RCC 7860 (cell line): ENCODE measurements at places on chromosomes 13 and 19.

- DNase-seq = no peak
Measured at GRCh38 chr19:18397242-18398202, at the start of gene LRRC25. Gene LRRC25 (minus strand): TSS chr19:18397622. CDS start chr19:18396963, 659 bp downstream.

DNA sequence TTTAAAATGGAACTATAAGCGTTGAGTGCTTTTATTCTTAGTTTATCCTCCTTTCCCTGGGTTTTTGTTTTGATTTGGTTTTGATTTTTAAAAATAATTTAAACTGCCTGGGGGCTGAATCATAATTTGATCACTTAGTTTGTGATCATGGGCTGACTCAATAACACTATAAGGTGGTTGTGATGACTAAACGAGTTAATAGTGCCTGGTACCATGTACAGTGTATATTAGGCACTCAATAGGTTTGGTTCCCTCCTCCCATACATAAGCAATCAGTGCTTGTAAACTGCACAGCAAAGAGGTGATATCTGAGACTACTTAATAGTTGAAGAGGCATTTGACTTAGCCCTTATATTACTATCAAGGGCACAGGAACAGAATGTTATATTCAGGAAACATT is 200.9 kb upstream of the RFC3 start:
- DNase-seq = no peak

DNA sequence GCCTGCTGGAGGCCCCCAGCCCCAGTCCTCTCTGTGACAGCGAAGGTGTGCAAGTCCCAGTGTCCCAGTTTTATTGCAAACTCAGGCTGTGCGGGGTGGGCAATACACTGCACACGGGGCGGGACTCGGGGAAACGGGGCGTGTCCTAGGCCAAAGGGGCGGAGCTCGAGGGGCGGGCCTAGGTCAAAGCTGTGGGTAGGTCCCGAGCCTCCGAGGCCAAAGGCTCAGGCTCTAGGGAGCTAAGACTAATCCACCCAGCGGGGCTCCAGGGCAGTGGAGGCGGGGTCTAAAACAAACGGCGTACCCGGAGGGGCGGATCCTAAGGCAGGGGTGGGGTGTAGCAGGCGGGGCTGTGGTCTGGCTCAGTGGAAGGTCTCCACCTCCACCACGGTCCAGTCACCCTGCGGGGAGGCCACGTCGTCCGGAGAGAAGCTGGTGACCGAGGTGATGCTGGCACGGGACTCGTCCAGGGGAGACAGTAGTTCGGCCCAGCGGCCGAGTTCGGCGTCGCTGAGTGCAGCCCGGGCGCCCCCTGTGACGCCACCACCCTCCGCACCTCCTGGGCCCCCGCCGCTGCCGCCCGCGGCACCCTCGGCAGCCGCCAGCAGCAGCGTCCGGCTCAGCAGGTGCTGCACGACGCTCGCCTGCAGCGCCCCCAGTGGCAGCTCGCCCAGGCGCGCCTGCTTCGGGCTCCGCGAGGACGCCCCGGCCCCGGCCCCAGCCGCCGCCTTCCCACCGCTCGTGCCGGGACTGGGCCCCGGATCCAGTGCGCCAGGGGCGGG is 5.3 kb downstream of the PRR36 start:
- DNase-seq = peak; percentile 61

DNA sequence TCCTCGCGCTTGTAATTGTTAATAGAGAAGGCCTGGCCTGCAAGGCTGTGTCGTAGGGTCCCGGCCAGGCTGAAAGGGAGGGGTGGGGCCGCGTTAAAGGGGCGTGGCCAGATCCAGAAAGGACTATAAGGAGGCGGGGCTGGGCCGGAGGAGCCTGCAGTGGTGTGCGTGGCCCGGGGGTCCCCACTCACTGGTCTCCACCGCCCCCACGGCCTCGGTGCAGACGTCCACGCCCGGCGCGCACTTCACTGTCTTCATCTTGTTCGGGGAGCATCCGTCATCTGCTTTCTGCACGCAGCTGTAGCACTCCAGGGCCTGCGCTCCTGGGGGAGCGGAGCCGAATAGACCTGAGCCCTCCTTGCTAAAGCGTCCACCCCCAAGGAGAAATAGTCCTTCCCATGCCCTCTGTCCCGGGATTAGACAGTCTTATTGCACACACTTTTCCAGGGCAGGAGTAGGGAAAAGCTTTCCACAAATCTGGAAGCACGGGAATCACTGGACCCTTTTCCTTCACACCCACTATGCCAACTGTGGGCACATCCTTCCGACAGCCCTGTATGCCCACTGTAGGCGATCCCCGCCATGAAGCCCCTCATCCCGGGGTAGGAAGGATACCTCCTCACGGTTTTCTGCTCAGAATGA is 1.2 kb downstream of the LYPD3 start:
- no peak for DNase-seq

DNA sequence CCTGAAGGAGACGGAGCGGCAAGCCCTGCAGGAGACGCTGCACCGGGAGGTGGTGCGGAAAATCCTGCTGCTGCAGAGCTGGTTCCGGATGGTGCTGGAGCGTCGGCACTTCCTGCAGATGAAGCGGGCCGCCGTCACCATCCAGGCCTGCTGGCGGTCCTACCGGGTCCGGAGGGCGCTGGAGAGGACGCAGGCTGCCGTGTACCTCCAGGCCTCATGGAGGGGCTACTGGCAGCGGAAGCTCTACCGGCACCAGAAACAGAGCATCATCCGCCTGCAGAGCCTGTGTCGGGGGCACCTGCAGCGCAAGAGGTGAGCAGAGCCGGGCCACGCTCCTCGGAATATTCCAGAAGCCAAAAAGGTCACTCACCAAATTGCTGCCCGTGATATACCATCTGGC is 22.4 kb upstream of the USE1 start:
- no peak for DNase-seq

DNA sequence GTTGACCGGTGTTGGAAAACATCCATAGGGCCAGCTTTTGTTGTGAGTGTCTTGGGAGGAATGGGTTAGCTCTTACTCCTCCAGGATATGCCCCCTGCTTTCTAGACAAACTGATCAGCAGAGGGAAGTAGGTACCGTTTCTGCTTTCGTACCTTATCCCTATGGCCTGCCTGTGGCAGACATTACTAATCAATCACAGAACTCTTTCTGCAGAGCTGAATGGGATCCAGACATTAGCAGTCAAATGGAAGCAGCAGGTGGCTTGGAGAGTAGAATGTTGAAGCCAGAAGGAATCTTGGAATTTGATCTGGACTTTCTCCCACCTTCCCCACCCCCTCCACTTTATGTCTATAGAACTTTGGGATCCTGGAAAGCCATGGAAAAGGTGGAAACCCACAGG is 17.1 kb downstream of the NWD1 start:
- DNase-seq = no peak

GRCh38 chr19:45897261-45897812 is 5.1 kb downstream of the MYPOP start:
- DNase-seq = no peak

DNA sequence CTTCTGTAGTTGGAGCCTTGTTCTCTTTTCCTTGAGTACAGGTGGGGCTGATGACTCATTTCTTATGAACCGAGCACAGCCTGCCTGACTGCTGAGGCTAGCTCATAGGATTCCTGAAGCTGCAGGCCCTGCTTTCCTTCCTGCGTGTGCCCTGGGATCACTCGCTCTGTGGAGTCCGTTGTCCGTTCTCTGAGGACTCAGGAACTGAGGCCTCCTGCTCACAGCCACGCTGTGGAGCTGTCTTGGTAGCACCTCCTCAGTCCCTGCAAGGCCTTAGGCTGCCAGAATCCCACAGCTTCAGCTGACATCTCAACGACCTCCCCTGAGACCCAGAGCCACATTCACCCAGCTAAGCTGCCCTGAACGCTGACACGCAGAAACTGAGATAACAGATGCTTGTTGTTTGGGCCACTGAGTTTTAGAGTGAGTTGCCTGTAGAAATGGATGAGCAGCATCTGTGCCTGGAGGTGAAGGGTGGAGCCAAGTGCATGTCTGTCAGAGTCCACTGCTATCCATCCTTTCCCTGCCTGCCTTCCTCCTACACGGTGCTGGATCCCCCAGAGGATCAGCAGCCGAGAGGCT is 72.9 kb downstream of the ARHGEF7 start:
- no peak for DNase-seq

DNA sequence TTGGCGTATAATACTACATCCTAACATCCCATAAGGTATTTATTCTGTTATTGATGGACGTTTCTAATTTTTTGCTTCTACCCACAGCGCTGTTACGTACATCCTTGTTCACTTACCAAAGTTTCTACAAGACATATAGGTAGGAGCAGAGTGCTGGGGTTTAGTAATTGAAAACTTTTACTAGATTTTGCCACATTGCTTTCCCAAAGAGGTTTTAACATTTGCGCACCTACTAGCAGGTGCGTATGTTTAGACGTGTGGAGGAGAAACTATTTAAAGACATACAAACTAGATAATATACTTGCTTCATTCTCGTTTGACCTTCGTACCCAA is 559 bp upstream of the RPL21 start:
- no peak for DNase-seq

- DNase-seq = no peak
Measured at GRCh38 chr13:114096031-114096485, 36.4 kb downstream of the RASA3 start.

DNA sequence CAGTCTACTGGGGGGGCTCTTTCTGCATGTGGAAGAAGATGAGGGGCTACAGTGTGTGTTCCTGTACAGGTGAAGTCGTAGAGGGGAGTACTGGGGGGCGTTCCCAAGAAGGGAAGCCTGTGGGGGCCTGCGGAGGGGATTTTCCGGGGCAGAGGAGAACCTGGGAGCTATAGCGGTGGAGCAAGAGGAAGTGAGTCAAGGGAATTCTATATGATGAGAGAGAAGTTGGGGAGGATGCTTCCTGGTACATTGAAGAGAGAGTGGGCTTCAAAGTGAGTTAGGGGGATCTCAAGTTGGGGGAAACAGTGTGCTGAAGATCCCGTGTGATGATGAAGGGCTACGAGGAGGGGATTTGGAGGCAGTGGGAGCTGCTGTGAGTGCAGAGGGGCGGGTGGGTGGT is 1.9 kb upstream of the CACNG8 start:
- no peak for DNase-seq

GRCh38 chr13:111914241-111915103 is 152.5 kb upstream of the SOX1 start:
- no peak for DNase-seq

DNA sequence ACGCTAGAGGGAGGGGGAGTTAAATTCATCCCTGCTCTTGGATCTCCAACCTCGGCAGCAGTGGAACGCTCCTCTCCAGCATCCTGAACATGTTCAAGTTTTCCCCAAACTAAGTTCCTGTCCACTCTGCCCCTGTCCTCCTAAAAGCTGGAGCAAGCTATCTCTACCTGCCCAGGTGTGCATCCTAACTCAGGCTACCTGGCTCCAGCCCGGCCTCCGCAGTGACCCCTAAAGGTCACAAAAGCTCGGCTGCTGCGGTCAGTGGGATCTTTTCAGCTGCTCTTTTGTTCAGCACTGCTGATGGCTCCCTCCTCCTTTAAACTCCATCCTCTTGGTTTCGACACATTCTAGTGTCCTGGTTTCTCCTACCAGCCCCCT is 1.4 kb downstream of the DCUN1D2 start:
- DNase-seq = no peak

DNA sequence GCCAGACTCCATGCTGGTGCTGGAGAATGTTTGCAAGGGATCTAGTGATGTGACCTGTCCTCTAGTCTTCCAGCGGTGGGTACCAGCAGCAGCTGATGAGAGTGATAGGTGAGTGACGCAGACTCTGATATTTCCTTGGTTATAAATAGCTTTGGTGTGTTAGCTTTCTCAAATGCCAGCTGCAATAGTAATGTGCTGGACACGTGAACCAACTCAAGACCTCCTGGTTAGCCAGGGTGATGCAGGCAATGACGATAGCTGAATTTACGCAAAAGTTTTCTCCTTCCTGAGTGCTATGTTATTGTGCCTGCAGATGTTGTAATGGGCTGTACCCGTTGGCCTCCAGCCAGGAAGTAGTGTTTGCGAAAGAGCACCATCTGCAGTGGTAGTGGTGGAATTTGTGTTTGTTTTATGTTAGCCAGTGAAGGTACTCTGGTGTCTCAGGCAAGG is 129.5 kb downstream of the CYSLTR2 start:
- DNase-seq = no peak

- DNase-seq = no peak
Measured at GRCh38 chr13:77389625-77390000, 62.7 kb upstream of the MYCBP2 start.

- DNase-seq = no peak
Measured at GRCh38 chr19:53971673-53972072, 8.9 kb downstream of the CACNG8 start.
